ENCODE measurements at places on chromosomes 11 and 22.

- no peak for DNase-seq
Observed at GRCh38 chr11:19164230-19164855, 37.4 kb downstream of the CSRP3 start.

- no peak for DNase-seq
Observed at GRCh38 chr22:47236161-47236560, 473.7 kb downstream of the TBC1D22A start.

- DNase-seq = no peak
Observed at GRCh38 chr11:107706531-107706930, 5.3 kb downstream of the SLN start.

DNA sequence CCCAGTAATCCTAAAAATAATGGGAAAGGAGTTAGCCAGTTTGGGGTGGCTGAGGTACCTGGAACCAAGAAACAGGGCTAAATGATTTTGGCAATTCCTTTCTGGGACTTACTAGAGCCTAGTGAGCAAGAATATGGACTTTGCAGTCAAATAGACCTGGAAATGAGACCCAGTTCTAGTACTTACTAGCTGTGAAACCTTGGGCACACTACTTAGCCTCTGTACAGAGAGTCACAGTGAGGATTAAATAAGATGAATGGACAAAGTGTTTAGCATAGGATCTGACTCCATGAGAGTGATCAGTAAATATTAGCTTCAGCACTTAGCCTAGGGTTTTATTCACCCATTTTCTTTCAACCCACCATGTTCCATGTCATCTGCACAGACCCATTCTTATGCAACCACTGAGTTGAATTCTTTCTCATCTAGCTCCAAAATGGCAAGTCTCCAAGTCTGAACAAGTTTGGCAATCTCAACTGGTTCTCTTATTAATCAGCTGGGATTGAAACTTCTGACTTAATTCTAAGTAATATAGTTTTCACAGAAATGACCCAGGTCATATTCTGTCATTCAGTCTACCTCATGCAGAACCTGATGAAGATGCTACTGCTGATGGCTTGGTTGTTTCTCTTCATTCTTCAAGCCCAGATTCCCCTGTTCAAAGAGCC lies 15.0 kb upstream of the SORL1 start:
- no peak for DNase-seq

GRCh38 chr11:74446532-74446938 lies 20.8 kb downstream of the KCNE3 start:
- DNase-seq = no peak

GRCh38 chr11:44621140-44621681 lies 55.7 kb downstream of the CD82 start:
- peak; percentile 40 for DNase-seq

DNA sequence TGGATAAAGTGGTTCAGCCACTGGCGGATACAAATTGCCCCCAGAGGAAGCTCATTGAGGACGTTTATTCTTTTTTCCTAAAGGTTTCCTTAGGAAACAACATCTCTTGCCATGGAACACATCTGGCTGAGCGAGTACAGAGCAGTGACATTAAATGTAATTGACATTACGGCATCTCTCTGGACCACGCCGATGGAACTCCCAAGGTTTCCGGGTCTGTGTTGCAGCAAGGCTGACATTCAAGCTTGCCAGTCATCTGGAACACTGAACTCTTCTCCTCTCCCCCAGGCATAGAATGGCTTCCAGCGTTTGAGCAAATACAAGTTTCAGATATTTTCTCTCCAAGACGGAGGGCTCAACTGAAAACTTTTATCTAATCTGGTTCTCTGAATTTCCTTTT lies 42.1 kb downstream of the CLMP start:
- DNase-seq = no peak

DNA sequence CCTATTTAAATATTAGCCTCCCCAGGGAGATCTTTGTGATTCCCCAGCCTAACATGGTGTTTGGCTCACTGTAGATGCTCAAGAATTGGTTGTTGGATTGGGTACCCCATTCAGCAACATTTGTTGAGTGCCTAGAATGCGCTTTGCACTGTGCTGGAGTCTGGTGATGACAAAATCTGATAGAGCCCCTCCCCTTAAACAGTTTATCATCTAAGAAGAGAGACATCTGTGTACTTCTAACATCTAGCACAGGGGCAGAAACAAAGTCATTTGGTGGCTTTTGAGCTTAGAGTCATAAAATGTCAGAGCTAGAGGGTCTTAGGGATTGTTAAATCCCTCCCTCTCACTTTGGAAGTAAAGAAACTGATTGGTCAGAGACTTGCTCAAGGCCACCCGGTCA lies 73.0 kb downstream of the UBASH3B start:
- no peak for DNase-seq

DNA sequence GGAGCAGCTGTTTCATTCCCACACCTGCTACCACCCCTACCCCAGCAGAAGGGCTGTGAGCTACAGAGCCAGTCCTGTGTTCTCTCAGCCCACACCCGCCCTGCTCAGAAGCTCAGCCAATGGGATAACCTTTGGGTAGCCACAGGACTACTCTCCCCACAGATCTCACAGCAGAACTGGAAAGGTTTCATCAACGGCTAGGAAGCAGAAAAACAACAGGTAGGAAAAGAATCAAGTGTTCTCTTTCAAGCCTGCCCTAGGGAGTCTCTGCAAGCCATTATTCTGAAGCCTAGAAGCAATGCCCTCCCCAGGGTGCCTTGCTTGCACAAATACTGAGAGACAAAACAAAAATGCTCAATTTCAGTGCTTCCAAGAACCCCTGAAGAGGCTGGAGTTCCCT lies 77.2 kb downstream of the TMPRSS5 start:
- DNase-seq = no peak

GRCh38 chr11:46367916-46368267 lies 13.6 kb upstream of the MDK start:
- no peak for DNase-seq

DNA sequence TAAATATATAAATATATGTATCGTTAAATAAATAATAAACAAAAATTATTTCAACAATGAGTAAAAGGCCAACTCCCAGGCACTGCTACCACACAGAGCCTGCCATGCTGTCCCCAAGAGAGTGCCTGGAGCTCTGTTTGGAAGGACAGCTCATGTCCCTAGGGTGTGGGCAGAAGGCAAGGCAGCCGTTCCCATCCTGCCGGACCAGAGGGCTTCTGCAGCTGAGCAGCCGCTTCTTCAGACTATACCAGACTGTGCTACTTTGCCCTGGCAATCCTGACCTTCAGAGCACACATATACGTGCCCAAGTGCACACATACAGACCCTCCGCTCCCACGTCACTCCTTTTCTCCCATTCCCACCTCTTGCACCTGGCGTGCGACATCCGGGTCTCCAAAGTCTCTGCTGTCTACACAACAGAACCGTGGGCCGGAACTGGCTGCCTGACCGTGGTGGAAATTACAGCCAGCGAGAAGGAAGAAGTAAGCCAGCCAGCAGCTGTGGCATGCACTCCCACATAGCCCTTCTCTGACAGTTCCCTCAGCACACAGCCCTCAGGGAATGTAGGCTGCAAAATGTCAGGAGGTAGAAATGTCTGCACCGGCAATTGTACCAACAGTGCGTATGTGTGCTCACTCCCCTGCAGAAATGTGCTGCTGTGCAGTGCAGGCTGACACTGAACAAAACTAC lies 24.0 kb downstream of the PAX6 start:
- DNase-seq = no peak

- DNase-seq = no peak
Observed at GRCh38 chr11:126452241-126453101, 97.0 kb downstream of the ST3GAL4 start.

- no peak for DNase-seq
Observed at GRCh38 chr11:23973244-23973643, 523.6 kb upstream of the LUZP2 start.

DNA sequence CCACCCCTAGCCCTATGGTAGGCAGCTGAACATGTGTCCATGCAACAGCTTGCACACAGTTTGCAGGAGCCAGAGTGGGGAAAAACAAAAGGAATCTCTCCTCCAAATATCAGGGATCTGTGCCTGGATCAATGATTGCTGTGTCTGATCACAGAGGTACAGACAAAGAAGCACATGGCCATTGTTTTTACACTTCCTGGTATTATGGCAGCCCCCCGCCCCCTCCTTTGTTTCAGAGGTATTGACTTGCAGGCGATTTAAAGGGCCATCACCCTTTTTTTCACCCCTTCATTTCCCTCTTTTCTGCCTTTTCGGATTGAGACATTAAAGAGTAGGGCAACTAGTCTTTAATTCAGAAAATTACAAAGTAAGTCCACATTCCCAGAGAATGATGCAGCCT lies 453.0 kb upstream of the LUZP2 start:
- no peak for DNase-seq

DNA sequence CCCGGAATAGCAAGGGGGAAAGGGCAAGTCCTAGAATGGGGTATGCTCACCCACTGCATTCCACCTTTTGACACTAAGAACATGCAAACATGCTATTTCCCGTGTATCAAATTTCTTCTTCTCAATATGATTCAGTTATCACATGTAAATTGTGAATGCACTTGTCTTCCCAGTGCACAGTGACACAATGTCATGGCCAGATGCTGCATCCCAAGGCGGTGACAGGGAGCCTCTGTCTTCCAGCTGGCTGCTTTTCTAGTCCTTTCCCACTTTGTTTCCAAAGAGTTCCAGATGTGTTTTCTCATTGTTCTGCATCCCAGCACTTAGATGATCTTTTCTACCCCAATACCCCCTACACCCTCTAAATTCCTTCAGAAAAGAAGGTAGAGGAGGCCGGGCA lies 12.4 kb downstream of the SLC25A18 start:
- no peak for DNase-seq

- DNase-seq = no peak
Observed at GRCh38 chr11:111440416-111441205, 61.5 kb upstream of the POU2AF1 start.

DNA sequence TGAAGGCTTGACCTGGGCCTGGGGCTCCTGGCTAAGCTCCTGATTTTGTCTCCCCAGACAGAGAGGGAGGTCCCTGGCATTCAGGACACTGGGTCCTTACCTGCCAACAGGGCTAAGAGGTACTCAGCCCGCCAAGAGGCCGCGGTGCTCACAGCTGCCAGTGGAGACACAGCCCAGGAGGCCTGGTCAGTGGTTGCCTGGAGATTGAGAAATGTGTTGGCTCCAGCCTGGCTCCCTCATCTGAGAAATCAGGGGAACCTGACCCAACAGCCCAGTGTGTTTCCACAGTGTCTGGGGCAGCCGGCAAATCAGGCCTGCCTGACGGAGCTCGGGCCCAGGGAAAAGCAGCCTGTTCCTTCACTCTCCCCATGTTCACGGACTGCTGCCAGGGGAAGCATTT lies 79.4 kb upstream of the NAV2 start:
- no peak for DNase-seq

DNA sequence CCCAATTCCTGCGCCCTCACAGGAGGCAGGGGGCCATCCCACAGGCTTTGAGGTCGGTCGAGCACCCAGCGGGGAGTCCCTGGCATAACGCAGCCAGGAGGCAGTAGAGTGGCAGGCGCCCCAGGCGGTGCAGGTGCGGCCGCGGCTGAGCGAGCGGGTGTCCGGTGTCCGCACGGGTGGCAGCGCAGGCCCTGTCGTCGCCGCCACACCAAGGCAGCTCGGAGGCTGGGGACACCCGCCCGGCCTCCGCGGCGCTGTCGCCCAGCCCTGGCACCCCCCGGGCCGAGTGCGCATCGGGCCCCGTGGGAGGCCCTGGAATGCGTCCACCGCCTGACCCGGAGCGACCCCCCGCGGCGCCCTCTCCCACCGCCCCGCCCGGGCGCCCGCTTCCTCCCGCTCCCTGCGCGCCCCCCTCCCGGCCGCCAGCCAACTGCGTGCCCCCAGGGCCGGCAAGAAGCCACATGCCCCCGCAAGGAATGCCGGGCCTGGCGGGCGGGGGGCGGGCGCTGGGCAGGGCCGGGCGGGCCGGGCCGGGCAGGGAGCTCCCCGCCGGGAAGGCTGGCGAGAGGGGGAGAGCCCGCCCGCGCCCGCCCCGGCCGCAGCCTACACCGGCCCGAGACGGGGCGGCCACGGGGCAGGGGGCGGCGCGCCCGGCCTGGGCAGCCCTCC lies 33.9 kb downstream of the PRDM11 start:
- DNase-seq = no peak

GRCh38 chr11:115963156-115963555 lies 458.9 kb upstream of the CADM1 start:
- no peak for DNase-seq

- DNase-seq = peak; percentile 1
Observed at GRCh38 chr22:46183733-46184132, 33.4 kb downstream of the PPARA start.

DNA sequence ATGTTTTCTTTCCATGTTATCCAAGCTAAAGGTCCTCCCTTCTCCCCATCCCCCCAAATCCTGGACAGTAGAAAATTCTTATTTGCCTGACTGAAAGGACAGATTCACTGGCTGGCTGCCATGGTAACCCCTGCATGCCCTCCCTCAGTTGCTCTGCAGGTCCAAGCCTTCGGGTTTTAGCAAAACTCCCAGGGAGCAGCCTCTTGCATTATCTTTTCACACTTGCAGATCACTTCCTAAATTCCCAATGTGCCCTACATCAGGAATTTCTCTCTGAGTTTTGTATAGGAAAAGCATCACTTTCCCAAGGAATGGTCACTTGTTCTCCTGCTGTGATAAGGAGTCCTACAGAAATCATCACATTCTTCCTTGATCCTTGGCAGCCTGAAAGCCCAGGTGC lies 75.0 kb upstream of the TENM4 start:
- no peak for DNase-seq

- DNase-seq = peak; percentile 73
Observed at GRCh38 chr22:49992921-49993648, 19.5 kb downstream of the IL17REL start.

DNA sequence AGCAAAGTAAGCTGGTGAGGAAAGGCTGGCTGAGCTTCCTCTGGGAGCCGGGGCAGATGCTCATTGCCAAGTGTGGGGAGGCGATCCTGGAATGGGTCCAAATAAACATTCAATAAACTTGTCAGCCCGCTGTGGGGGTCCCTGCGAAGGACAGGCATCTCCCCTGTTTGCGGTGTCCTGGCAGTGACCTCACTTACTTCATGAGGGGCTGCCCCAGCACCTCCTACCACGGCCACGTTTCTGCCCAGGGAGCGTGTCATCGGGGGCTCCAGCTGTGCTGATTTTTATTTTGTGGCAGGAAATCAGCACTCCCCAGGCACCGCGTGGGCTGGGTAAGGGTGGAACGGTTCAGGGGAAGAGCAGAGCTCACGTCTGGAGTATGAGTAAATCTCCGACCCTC lies 493.9 kb upstream of the B3GAT1 start:
- DNase-seq = no peak

DNA sequence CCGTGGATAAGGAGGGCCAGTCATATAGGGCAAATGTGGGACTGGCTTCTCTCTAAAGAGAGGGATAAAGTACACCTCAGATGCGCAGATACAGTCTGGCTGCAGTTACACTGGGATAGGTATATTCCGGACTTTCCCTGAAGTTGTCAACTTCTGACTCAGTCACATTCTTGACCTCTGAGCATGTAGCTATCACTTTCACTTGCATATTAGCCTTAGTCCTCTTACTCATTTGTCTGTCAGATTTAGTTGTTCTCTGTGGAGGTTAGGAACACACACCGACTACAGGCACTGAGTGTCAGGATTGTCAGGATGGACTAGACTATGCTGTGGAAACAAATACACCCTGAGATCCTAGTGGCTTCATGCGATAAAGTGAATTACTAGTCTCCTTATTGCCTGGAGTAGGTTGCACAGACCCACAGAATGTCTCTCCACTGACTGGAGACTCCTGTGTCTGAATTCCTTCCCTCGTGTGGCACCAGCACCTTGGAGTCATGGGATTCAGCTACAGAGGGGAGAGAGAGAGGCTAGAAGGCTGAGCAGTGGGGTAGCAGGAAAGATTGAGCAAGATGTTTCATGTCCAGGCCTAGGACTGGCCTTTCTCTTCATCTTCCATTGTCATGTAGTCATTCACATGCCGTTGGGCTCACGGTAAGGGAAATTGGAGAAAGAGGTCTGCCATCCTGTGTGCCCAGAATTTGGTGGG lies 654.3 kb downstream of the NTM start:
- DNase-seq = no peak

- peak; percentile 47 for DNase-seq
Observed at GRCh38 chr11:65857500-65857852, 504 bp downstream of the CFL1 start.

Data from CD4-positive, alpha-beta T cell treated with Interleukin-4 for 4 hours (primary cell).